8988T (cell line): ENCODE measurements at places on chromosomes 4 and X.

DNA sequence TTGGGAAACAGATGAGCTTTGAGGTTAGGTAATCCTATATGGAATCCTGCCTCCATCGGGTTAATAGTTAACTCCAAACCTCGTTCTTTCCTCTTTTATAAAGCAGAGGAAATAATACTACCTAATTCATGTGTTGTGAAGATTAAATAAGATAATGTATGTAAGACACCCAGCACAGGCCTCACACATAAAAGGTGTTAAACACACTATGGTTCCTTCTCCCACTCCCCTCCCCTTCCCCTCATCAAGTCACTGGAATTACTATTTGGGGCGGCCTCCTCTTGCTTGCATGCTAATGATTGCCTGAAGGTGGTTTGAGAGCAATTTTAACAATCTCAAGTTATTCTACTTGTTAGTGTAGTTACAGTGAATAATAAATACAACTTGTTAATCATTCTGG, 404.4 kb upstream of the RASGEF1B start:
- no peak for DNase-seq

GRCh38 chrX:38992441-38993096, 191.3 kb downstream of the MID1IP1 start:
- no peak for DNase-seq

GRCh38 chrX:84748965-84749656, 246.9 kb upstream of the HDX start:
- no peak for DNase-seq

DNA sequence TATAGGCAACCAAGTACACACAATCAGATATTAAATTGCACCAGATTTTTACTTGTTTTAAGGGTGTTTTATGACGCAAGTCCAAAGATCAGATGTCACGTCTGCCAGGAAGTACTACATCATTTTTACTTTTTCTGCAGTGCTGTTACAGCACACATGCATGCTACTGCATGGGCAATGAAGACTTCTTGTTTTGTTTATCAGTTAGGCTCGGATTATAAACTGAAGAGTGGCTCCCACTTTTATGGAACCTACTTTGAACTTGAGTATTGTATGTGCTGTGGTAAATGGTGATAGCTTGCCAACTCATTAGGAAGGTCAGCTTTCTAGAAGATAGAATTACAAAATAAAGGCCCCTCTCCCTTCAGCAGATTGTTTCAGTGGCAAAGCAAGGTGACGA, 131.6 kb downstream of the CEP135 start:
- no peak for DNase-seq

DNA sequence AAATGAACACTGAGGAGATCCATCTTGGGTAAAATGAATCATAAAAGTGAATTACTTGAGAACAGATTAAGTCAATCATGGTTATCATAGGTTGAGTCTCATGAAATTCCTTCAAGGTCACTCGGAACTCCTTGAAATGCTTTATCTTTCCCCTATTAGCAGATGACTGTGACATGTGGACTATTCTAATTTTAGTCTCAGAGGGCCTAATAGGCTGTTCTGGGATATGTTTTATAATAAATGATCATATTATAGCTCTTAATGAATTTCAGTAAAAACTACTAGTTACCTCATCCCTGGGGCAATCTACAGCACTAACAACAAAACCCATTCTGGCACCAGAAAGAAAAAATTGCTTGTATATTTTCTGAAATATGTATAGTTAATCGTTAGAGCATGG, 44.7 kb downstream of the SPATA4 start:
- DNase-seq = no peak

GRCh38 chr4:124070688-124071484, 641.6 kb downstream of the ANKRD50 start:
- DNase-seq = no peak

DNA sequence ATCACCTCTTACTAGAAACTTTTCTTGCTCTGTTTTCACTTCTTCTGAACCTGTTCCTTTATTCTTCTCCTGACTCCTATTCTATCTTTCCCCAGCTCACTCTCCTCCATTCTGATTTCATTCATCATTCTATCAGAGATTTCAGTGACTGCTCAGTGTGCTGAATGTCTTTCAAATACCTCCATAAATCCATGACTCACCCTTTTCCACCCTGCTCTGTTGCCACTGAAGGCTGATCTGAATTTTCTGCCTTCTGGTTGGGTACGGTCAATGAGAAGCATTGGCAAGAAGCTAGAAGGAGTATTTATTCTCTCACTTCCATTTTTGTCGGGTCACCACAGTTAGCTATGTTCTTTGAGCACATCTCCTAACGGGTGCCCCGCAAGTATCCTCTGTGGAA, 265.9 kb downstream of the CBLL2 start:
- no peak for DNase-seq

DNA sequence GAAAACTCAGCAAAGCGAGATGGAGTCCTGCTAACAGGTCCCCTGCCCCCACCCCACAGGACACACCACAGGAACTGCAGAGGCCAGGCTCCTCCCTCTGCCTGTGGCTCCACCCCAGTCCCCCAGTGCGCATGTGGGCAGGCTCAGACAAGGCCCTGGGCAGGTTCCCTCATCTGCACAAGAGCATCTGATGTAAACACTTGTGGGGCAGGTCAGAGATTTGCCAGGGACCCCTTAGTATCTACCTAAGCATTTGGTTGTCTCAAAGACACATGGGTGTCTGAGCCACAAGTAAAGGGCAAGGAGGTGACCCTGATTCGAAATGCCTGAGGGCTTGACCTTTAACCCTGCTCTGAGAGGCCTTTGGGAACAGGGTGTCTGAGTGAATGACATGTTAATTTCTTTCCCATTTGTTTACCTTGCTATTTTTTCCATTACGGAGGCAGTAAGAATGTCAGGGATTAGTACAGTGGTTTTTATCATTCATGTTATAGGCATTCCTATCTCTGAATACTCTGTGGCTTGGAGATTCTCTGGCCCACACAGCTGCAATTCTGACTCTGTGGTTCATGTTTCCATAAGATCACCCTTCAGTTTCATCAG, 85.3 kb downstream of the ZNF518B start:
- DNase-seq = no peak

DNA sequence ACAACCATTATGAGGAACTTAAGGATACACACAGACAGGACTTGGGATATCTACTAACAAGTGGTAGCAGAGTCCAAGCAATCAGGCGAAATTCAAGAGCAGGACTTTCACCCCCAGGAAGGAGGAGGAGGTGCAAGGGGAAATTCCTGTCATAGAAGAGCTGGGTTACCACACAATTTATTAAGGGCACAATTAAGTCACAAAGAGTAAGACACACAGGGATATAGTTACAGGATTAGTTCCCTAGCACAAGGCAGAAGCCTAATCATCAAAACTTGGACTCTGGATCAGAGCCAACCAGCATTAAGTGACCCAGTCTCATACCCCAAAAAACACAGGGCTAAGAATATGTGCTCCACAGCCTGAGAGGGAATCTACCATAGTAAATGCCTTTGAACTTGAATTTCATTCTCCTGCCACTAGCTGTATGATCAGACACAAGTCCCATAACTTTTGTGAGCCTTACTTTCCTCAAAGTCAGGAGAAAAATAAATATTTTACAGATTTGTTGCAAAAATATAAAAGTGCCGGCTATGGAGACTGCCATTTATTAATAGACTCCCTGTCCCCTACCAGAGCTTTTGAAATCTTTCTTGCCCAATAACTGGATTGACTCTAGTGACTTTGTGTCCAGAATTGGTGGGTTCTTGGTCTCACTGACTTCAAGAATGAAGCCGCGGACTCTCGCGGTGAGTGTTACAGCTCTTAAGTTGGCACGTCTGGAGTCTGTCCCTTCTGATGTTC, 87.0 kb downstream of the SYNPO2 start:
- no peak for DNase-seq

DNA sequence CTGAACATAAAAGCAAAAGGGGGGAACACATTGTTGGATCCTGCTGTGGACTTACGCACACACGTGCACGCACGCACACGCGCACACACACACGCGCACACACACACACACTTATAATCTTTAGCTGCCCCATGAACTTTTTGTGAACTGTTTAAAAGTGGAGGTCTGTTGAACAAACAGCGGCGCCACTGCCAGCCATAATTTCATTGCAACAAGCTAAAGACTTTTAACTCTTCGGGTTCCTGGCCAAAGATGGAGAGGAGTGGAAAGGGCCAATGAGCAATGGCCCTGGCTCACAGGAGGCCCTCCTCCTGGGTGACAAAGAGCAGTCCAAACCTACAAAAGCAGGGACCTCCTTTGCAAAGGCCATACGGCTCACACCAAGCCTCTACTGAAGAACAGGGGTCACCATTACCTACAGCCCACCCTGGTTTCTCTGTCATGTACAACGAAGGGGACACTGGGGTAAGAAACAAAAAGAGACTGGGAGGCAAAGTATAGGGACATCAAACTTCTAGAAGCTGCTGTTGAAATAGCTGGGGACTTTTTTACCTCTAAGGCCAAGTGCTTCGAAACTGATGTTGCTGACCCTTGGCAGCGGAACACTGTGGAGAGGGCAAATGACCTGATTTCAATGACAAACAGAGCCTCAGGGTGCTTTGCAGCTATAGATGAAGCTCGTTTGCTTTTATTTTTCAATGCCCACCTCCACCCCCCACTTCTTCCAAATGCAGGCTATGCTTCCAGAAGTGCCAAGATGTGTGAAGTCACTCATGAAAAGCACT, 16.7 kb downstream of the BCOR start:
- DNase-seq = no peak

DNA sequence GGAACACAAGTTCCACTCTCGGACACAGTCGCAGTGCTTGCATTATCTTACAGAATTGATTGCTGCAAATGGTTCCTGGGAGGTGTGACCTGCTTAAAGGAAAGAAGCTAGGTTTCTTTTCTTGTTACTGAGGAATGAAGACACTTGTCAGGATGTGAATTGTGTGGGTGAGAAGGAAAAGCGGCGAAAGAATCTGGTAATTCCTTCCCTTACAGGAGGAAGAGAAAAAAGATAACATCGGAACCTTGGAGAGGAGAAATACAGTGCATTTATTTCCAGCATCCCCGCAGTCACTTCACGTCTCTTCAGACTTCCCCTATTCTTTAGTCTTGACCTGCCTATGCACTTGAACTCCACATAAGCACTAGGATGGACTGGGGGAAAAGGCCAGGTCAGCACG, 389 bp upstream of the CCSER1 start:
- DNase-seq = no peak

DNA sequence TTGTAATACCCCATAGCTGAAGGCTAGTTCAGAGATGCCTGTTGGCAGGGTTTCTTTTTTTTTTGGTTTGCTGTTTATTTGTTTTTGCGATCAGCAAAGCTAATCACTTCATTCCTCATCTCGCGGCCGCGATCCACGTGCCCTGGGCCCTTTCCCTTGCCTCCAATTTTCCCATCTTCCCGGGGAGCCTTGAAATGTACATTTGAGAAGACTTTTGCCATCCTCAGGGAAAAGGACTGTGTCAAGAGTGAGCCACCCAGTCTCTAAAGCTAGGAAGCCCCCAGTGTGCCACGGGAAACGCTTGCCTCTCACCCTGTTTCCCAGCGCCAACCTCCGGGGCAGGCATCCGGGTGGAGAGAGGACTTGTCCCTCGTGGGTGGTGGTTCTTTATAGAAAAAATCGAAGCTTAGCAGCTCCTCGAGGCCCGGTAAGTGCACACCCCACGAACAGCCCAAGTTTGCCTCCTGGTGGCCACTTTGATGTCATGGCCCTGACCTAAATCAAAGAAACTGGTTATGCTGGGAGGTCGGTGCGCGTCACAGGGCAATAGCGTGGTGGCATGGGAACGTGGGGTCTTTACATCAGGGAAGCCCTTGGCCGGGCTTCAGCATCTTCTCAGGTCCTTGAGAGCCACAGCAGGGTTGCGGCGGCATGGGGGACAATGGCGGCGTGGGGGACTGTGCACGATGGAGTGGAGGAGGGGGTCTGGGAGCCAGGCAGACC, 42.0 kb downstream of the MAP7D3 start:
- peak; percentile 65 for DNase-seq

GRCh38 chr4:138297743-138298405, 55.7 kb upstream of the SLC7A11 start:
- DNase-seq = no peak

GRCh38 chrX:121106484-121107235, 59.2 kb downstream of the GLUD2 start:
- DNase-seq = no peak

DNA sequence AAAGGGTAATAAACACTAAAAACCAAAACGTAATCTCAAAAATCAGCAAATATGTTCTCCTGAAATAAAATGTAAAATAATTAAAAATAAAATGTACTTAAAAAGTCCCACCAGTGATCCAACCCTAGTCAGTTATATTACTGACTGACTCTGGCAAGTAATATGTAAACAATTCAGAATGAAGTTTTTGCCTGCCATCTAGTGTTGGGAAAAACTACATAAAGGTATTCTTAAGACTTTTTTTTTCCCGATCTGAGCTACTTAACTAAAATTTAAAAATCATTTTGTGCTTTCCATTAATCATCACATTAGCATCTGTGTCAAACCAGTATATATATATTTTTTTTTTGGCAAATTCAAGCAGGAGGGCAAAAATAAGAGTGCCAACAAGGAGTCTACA, 24.0 kb downstream of the RCHY1 start:
- no peak for DNase-seq

DNA sequence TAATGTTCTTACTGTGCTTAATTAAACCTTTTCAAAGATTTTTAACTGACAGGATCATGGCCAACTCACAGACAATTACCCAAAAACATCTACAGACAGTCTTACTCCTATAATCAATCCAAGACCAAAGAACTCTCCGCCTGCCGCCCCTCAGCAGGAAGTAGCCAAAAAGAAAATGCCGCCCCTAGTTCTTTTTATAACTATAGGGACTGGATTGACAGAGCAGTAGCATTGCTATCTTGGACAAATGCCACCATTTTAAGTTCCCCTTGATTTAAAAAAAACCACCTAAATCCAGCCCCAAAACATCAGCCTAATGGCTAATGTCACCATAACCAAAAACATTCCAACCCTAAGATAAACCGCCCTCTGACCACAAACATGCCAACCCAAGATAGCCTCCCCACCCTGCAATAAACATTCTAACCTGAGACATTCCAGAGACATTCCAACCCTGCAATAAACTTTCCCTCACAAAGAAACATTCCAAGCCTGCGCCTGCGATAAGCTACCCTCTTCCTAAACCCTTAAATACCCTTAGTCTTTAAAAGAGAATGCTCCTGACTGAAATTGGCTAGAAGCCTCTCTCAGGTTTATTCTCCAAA, 77.0 kb downstream of the COQ2 start:
- no peak for DNase-seq

DNA sequence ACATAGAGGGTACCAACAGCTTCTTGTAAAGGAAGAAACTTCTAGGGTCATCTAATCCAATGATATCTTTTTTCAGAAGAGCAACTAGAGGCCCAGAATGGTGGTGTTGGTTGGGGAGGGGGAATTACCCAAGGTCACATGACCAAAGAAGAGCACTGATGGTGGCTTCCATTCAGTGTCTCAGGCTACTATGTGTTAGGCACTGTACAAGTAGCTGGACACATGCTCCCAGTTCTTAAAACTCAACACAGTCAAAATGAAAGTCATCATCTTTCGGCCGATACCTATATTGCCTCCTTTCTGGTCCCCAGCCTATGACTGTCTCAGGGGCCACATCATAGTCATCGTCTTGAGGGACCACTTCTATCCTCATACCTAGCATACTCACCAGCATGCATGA, 88.1 kb downstream of the ARHGAP6 start:
- no peak for DNase-seq
